ENCODE measurements at places on chromosomes 6 and 20.

- DNase-seq, result peak; percentile 94
Observed at GRCh38 chr20:62407221-62407992, at the start of gene CABLES2. CABLES2 (minus strand) TSS chr20:62407285; CDS start chr20:62407276, 9 bp downstream.

DNA sequence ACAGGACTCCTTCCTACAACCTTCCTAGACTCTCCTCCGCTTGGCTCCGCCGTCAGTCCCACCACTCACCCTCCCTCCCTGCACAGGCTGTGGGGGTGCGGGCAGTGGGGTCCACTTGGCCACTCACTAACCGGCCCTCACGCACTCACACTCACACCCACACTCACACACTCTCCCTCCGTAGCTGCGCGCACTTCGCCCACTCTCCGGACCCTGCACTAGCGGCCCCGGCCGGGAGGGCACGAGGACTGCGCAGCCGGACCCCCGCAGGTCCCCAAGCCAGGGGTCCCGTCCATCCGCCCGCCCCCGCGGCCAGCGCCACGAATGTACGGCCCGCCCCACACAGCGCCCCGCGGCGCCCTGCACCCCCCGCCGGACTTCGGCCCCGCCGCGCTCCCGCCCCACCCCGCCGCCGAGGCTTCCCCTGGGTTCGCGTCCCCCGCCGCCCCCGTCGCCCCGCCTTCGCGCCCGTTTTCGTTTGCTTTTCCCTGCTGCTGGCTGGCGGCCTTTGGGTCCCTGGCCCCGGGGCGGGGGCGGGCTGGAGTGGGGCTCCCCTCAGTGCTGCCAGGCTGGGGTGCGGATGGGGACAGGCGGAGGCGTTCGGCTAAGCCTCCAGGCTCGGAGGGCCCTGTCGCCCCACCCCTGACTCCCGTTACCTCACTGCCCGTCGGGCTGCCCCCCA lies 23.0 kb upstream of the SLC22A7 start:
- DNase-seq, result no peak

- no peak for DNase-seq
Observed at GRCh38 chr6:161057103-161058091, 65.8 kb downstream of the MAP3K4 start.

GRCh38 chr6:142569676-142570075 lies 267.9 kb downstream of the ADGRG6 start:
- DNase-seq, result peak; percentile 7

- peak; percentile 50 for DNase-seq
Observed at GRCh38 chr20:5786930-5787795, 37.0 kb downstream of the SHLD1 start.

DNA sequence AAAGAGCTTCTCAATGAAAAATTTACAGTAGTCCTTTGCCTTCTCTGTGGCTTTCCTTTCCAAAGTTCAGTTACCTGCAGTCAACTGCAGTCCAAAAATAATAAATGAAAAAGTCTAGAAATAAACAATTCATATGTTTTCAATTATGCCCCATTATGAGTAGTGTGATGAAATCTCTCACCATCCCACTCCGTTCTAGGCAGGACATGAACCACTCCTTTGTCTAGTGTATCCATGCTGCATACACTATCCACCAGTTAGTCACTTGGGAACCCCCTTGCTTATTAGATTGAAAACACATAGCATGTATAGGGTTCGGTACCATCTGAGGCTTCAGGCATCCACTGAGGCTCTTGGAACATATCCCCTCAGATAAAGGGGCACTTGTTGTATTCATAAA lies 80.6 kb upstream of the EYA4 start:
- DNase-seq, result peak; percentile 5

- DNase-seq, result no peak
Observed at GRCh38 chr6:83862776-83863471, 3.4 kb downstream of the CYB5R4 start.

DNA sequence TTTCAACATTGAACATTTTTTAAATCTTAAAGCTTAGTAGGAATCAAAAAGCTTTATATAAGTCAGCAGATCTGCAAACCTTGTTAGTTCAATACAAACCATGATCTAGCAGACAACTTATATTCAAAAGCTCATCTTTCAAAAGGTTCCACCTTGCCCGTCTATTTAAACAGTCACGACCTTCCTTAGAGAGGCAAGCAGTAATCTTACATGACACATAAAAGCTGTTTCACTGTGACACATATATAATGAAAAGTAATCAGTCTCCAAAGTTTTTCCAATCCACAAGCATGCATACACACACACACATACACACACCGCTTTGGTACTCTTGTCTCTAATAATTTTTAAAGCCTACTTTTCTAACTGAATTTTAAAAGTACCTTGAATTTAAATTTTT lies 12.9 kb downstream of the SOD2 start:
- no peak for DNase-seq

GRCh38 chr6:3791526-3792203 lies 40.2 kb upstream of the PXDC1 start:
- no peak for DNase-seq

DNA sequence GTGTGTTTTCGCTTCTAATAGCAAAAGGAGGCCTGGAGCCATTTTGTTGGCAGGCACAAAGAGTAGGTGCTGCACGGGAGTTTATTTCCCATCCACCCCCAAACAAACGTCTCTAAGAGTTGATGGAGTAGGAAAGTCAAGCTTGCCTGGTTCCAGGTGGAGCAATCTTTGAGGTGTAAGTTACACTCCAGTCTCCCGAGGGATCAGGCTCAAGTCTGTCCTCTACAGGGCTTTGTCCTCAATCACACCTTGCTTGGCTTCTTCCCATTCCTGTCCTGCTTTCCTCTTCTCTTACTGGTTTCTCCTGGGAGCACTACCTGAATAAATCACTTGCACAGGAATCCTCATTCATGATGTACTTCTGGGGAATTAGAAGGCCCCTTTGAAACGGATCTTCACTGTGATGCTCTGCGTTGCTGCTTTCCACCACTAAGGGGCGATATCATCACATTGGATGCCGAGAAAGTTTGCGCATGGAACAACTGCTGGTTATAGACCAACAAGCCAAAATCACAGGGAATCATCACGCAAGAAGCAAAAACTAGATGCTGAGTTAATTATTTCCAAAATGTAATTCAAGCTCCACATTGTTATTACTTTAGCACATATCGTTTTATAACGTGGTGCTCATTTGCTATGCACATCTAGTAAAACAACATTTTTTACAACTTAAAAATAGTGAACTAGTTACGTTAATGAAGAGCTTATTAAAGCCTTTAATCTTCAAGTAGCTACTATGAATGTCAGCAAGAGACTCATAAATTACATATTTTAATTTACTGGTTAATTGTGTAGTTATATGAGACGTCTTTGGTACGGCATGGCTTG lies 156.8 kb downstream of the DNAH8 start:
- peak; percentile 31 for DNase-seq

- no peak for DNase-seq
Observed at GRCh38 chr6:170030821-170031471, 259.9 kb downstream of the DLL1 start.

DNA sequence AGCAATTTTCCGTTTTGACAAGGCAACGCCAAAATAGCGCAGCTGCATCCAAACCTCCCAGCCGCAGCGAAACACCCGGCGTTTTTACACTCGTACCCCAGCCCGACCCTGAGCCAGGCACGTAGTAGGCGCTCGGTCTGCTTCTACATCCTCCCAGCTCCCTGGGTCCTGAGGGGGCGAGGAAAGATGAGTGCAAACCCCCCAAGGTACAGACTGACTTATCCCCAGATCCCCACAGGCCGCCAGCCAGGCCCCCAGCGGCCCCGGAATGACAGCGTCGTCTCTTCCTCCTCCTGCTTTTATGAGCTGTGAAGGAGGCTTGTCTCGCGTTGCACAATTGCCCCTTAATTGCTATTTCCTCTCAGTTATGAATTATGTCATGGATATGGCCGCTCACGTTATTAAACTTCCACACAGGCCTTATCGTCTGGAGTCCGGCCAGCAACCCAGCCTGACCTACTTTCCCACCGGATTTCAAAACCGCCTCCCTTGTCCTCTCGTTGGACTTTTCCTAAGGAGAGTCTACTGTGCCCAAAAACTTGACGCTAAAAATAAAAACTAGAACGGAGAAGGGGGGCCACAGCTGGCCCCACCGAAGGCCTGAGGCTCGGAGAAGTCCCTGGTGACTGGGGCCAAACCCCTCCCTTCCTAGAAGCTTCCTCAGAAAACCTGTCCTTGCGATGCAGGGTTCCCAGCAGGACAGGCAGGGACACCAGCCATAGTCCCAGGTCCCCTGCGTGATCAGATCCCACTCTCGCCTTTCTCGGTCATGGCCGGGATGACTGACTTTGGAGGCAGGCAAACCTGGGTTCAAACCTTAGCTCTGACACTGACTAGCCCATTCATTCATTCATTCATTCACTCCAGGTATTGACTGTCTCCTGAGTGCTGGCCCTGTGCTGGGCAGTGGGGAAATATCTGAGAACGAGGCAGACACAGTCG lies 130.9 kb upstream of the PTPN1 start:
- DNase-seq, result peak; percentile 94

DNA sequence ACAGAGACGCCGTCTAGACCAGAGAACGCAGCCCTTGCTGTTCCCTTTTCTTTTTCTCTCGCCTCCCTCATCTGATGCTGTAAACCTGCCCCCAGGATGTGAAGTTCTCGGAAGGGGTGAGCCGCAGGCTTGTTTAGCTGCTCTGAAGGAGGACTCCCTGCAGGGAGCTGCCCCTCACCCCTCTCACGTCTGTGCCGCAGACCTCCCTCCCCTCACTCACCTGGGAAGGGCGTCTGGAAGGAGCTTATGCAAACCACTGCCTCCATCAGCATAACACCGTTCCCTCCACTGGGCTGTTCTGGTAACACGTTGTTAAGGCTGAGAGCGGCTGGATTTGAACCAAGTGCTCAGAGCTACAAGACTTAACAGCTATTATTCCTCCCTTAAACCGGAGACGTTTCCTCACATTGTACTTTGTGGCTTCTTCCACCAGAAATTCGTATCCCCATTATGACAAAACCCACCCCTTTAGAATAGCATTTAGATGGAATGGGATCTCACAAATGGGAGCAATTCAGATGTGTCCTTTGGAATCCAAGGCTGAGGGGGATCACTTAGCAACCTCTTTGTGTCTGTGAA lies 99.8 kb downstream of the SMOC2 start:
- no peak for DNase-seq

GRCh38 chr6:84835340-84835739 lies 70.9 kb upstream of the TBX18 start:
- no peak for DNase-seq

- peak; percentile 40 for DNase-seq
Observed at GRCh38 chr6:71336901-71337300, 48.3 kb downstream of the OGFRL1 start.

DNA sequence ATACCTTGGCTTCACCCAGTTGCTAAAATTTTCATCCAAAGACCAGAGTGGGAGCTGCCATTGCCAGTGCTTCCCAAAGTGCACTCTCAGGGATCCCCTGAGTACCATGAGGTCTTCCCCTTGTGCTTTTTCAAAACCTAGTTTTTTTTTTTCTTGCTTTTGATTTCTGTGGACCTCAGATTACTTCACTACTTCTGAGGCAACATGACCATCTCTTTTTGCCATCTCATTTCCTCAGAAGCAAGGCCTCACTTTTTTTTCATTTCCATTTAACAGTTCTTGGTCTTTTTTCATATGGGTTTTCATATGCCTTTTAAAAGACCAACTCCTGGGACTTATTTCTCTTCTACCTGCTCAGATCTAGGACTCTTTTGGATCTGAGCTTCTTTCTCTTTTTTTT lies 64.1 kb upstream of the MMS22L start:
- DNase-seq, result no peak

DNA sequence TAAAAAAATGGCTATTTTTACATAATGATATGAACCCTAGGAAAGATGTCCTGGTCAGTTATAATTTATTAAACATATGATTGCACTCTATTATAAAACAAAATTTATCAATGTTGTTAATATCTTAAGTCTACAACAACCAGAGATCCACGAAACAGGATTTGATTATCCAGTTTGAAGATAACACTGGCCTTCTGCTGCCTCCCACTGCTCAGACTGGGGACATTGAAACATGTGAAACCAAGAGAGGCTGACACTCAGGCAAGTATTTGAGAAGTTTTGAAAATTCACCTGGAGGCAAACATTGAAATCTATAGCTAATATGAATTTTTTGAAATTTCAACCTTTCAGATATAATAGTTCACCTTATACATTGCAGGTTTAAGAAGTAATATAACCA lies 219.3 kb upstream of the HSF2 start:
- DNase-seq, result no peak

DNA sequence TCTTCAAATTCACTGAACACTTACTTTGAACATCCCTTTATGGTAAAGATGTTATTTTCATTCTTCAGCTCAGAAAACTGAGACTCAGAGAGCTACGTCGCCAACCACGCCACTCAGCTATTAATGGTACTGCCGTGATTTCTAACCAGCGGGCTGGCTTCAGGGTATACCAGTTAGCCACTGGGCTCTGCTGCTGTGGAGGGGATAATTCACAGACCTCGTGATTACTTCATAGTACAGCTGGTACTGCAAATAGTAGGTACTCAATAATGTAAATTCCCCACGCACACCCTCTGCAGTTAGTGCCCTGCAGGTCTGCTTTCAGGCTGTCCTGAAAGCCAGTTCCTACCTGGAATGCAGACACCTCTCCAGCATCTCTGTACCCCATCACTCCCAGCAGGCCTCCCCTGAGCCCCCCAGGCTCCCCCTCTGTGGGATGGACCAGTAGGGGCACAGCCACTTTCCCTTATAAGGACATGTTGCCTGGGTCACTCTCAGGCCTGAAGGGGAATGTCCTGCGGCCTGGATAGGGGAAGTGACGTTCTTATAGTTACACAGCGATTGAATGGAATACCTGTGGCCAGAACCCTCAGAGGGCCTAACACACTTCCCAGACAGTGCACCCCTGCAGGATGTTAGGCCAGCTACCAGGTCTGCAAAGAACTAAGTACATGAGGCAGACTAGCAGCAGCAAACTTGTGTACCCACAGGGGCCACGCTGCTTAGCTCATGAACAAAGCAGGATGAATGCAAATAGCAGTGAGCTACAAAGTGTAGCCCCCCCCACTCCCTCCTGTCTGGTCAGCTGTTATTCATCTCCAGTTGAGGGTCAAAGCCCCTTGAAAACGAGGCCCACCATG lies 1.3 kb upstream of the OCSTAMP start:
- no peak for DNase-seq

- no peak for DNase-seq
Observed at GRCh38 chr6:11221623-11222384, 10.7 kb downstream of the NEDD9 start.

DNA sequence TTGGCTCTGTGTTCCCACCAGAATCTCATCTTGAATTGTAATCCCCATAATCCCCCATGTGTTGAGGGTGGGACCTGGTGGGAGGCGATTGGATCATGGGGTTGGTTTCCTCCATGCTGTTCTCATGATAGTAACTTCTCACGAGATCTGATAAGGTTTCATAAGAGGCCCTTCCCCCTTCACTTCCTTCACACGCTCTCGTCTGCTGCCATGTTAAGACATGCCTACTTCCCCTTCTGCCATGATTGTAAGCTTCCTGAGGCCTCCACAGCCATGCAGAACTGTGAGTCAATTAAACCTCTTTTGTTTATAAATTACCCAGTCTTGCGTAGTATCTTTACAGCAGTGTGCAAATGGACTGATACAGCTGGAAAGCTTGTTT lies 90.0 kb downstream of the ELOVL5 start:
- DNase-seq, result no peak

DNA sequence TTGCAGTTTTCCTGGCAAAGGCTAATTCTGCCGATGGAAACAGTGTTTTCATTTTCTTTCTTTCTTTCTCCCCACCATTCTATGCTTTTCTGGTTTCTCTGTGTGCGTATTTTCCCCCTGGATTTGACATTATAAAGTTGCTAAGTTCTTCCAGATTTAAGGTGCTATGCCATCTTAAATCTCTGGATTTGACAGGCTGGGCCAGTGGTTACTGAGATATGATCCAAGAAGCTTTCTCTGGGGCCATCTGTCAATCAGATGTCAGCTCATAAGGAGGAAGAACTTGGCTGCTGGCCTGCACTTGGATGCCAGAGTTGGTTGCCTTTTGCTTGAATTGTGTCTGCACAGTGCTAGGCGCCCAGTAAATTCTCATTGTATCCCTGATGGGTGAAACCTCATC lies 39.7 kb downstream of the SLC2A10 start:
- DNase-seq, result no peak
